ENCODE measurements at places on chromosomes 11 and 22. TPM values are rescaled to one million over a fixed set of nuclear protein-coding genes. Genes with fewer than 3 reads are reported as not detected.

IFT27 gene
- total RNA-seq = 24.2 TPM

TMEM191B gene
- total RNA-seq = 1.9 TPM

DRG1 gene
- total RNA-seq = 92.0 TPM

TUBGCP6 gene
- total RNA-seq = 6.3 TPM

APOBEC3B gene
- 27.4 TPM for total RNA-seq

SPINDOC gene
- total RNA-seq = 35.4 TPM

TOMT gene
- not detected for total RNA-seq

ANO5 gene
- 1.4 TPM for total RNA-seq

RCOR2 gene
- total RNA-seq = 1.3 TPM

ARHGAP42 gene
- 7.7 TPM for total RNA-seq

TIGD3 gene
- total RNA-seq = 0.60 TPM

DHCR7 gene
- 51.9 TPM for total RNA-seq

TTC36 gene
- not detected for total RNA-seq

PLA2G3 gene
- not detected for total RNA-seq

SCUBE2 gene
- total RNA-seq = 0.73 TPM

ZNF195 gene
- 17.9 TPM for total RNA-seq

CLDN5 gene
- total RNA-seq = not detected

OR5A1 gene
- not detected for total RNA-seq

MS4A1 gene
- total RNA-seq = not detected

CEND1 gene
- total RNA-seq = 2.5 TPM

CBLIF gene
- not detected for total RNA-seq

HSPB2 gene
- total RNA-seq = not detected

RNF26 gene
- total RNA-seq = 34.4 TPM

PRR33 gene
- total RNA-seq = not detected

SAA4 gene
- total RNA-seq = not detected
